ENCODE measurements at places on chromosomes 2 and 18. TPM values are rescaled to one million over a fixed set of nuclear protein-coding genes. Genes with fewer than 3 reads are reported as not detected.

MSTN gene
- 0.24 TPM for total RNA-seq

IL1F10 gene
- total RNA-seq = not detected

SULT1C2 gene
- total RNA-seq = 1.0 TPM

POLR1A gene
- total RNA-seq = 21.2 TPM

WDR43 gene
- total RNA-seq = 36.5 TPM

ZAP70 gene
- total RNA-seq = 1.8 TPM

RBM45 gene
- total RNA-seq = 4.5 TPM

NBAS gene
- total RNA-seq = 66.9 TPM

LOXHD1 gene
- total RNA-seq = 0.42 TPM

CDH7 gene
- total RNA-seq = not detected

HOXD13 gene
- not detected for total RNA-seq

PDCD1 gene
- total RNA-seq = 1.7 TPM

FAM98A gene
- total RNA-seq = 61.5 TPM

Measured in heart right ventricle (tissue), 16 donors.